ENCODE measurements at places on chromosomes 1 and 21.

GRCh38 chr1:21932127-21932526 is 5.0 kb downstream of the HSPG2 start:
- DNase-seq: no peak

- no peak for DNase-seq
Measured at GRCh38 chr1:246078126-246078887, 428.8 kb downstream of the SMYD3 start.

DNA sequence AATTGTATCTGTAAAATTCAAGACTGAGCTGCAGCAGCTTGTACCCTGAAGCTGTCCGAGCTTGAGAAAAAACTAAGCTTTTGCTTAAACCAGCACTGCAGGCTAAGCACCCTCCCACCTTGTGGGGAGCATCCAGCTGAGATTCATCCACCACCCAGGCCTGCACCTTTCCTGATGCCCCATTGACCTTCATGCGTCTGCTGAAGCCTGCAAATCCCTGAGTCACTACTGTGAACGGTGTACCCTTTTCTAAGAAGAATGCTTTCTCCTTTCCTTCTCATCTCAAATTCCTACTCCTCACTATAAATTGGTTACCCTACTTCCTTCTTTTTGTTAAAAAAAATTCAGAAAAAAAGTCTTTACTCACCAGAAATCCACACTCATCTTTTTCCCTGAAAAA is 90.9 kb upstream of the RGS18 start:
- no peak for DNase-seq

- DNase-seq: no peak
Measured at GRCh38 chr1:234214129-234214910, 158.9 kb upstream of the COA6 start.

DNA sequence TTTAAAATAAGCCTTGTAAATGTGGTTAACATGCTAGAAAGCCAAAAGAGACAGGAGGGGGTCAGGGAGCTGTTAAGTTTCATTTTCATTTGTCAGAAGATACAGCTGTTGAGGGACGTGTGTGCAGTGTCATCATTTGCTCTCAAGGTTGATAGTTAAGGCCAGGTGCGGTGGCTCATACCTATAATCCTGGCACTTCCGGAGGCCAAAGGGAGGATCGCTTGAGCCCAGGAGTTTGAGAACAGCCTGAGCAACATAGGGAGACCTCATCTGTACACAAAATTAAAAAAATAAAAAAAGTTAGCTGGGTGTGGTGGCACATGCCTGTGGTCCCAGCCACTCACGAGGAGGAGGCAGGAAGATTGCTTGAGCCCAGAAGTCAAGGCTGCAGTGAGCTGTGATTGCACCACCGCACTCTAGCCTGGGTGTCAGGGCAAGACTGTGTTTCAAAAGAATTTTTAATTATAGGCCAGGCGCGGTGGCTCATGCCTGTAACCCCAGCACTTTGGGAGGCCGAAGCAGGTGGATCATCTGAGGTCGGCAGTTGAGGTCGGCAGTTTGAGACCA is 22.7 kb downstream of the ZBTB8OS start:
- DNase-seq: no peak

GRCh38 chr1:41416081-41416480 is 54.8 kb downstream of the FOXO6 start:
- no peak for DNase-seq
